Ecto neural progenitor cell (in vitro differentiated cells): ENCODE measurements at places on chromosomes 5 and 9.

- DNase-seq: no peak
Measured at GRCh38 chr5:68802430-68802829, 291.4 kb upstream of the SLC30A5 start.

- DNase-seq: no peak
Measured at GRCh38 chr9:117744856-117745389, 40.7 kb downstream of the TLR4 start.

GRCh38 chr5:15283076-15283475 lies 216.9 kb upstream of the FBXL7 start:
- DNase-seq: no peak

DNA sequence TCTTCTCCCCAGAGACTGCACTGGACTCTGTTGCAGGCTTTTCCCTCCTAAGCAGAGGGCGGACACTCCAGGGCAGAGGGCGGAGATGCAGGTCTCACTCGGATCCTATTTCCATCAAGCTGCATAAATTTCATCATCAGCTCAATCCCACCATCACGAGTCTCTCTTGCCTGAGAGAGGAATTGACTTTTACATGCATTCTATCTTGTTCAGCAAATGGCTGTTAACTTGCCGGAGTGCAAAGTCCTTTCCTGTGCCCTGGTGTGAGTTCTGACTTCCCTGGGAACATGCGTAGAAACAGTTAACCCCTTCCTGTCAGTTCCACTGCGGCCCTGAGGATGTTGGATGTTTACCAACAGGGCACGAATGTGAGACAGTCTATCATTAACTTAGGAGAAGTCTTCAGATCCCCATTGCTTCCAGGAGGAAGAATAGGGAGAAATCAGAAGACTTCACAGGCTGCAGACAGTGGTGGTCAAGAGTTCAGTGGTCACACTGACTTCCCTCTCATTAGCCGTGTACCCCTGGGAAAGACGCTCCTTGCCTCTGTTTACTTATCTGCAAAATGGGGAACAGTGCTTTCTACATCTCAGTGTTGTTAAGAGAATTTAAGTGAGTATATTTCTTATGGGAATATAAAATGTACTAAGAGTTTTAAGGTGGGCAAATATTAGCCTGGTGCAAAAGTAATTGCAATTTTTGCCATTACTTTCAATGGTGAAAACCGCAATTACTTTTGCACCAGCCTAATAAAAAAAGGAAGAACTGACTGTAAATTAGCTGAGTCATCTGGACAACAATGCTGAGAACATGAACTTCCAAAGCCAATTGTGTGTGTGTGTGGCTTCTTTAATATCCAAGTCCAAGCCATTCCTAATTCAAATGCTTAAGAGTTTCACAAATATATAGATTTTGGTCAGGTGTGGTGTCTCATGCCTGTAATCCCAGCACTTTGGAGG lies 248.0 kb downstream of the DRD1 start:
- DNase-seq: peak; percentile 53

- DNase-seq: peak; percentile 8
Measured at GRCh38 chr5:137612576-137612975, 113.5 kb upstream of the SPOCK1 start.

GRCh38 chr5:56639476-56639875 lies 175.9 kb upstream of the MAP3K1 start:
- DNase-seq: no peak

DNA sequence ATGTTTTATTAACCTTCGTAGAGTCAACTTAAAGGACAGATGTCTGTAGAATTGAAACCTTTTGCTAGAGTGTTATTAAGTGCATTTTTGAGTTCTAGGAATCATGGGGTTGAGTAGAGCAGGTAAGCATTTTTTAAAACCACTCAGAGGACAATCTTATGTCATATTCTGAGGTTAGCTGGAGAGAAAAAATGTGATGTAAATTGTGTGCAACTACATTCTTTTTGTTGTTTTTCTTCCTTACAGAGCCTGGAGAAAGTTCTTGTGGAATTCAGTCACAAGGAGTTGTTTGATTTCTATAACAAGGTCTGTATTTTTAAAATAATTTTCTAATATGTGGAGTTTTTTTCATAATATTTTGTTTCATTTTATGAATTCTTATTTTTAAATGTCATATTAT lies 206.4 kb downstream of the COMMD10 start:
- DNase-seq: no peak

- DNase-seq: no peak
Measured at GRCh38 chr5:61370506-61370905, 38.4 kb downstream of the ZSWIM6 start.

- no peak for DNase-seq
Measured at GRCh38 chr5:135332519-135333150, 66.4 kb downstream of the MACROH2A1 start.

DNA sequence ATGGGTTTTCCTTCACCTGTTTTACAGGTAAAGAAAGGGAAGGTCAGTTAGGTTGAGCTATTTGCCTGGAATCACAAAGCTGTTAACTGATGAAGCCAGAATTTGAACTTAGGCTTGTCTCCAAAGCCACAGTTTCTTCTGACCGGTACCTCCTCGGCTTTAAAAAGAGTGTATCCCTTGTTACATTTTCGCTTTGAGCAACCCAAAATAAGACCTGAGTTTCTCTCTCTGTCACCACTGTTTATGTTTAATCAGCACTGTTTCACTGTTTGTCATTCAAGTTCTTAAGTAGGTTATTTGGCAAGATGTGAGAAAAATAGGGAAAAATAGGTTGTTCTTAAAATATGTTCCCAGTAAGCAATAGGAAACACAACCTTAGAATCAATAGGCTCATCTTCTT lies 84.6 kb downstream of the VCAN start:
- no peak for DNase-seq

GRCh38 chr5:113421693-113422092 lies 13.1 kb downstream of the TSSK1B start:
- DNase-seq: no peak

GRCh38 chr5:138752951-138753793 lies at the start of gene CTNNA1:
Gene CTNNA1 (plus strand): TSS chr5:138753425. CDS start chr5:138781925, 28,500 bp downstream.
- DNase-seq: peak; percentile 91

GRCh38 chr9:129887334-129888292 lies 52.4 kb downstream of the USP20 start:
- no peak for DNase-seq

DNA sequence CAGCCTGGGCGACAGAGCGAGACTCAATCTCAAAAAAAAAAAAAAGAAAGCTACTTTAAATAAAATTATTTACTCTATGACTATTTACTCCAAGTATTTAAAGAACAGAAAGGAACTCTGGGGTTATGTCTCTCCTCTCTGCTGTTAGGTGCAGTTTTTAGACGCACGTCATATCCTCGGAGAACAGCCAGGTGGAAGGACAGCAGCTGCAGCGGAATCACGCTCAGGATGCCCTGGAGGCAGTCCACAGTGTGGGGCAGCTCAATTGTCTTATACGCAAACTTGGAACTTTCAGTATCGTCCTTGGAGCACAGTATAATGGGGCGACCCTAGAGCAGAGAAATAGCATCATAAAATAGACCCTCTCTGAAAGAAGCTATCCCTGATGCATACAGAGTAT lies 10.4 kb upstream of the MAPK9 start:
- no peak for DNase-seq

- DNase-seq: no peak
Measured at GRCh38 chr9:125758986-125759763, 12.0 kb downstream of the PBX3 start.

- no peak for DNase-seq
Measured at GRCh38 chr5:173016598-173017046, 33.1 kb downstream of the ATP6V0E1 start.
